GM03348 (cell line): ENCODE measurements at places on chromosomes 6 and 20.
A peak's percentile ranks its signal among the peaks of the same experiment; 100 is the strongest.

- no peak for DNase-seq
Measured at GRCh38 chr20:63940472-63941266, 15.5 kb downstream of the UCKL1 start.

DNA sequence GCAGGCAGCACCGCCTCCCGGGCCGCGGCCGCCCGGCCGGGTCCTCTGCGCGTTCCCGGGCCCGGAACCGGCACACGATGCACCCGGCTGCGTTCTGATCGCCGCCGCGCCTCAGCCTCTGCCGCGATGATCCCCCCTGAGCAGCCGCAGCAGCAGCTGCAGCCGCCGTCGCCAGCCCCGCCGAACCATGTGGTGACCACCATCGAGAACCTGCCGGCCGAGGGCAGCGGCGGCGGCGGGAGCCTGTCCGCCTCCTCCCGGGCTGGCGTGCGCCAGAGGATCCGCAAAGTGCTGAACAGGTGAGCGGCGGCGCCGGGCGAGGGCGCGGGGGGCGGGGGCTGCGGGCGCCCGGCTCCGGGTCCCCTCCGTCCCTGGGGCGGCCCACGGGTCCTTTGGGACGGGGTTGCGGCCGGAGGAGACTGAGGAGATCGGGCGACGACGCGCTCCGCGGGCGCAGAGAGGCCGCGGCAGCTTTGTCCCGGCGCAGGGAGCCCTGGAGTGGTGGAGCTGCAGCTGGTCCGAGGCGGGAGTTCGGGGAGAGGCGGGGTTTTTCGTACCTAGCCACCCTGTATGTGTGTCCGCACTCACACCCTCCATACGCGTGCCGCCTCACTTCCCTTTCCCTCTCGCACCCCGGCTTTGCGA, 659 bp downstream of the SLC35F1 start:
- DNase-seq, result peak; percentile 10

GRCh38 chr6:116314878-116315277, 35.1 kb upstream of the TSPYL1 start:
- DNase-seq, result no peak

DNA sequence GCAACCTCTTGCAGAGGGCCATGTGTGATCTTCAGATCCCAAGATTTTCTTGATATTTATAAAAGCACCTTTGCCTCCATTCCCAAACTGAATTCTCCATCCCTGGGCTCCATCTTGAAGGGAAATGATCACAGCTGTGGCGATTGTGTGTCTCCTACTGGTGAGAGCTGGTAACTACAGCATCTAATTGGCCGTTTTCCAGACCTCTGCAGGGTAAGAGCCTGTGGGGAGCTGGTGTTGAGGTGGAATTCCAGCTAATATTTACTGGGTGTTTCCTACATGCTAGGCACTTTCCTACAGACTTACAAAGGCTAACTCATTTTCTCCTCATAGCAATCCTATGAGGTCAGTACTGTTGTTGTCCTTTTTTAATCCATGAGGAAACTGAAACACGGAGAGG, 59.2 kb upstream of the FNDC1 start:
- peak; percentile 55 for DNase-seq

DNA sequence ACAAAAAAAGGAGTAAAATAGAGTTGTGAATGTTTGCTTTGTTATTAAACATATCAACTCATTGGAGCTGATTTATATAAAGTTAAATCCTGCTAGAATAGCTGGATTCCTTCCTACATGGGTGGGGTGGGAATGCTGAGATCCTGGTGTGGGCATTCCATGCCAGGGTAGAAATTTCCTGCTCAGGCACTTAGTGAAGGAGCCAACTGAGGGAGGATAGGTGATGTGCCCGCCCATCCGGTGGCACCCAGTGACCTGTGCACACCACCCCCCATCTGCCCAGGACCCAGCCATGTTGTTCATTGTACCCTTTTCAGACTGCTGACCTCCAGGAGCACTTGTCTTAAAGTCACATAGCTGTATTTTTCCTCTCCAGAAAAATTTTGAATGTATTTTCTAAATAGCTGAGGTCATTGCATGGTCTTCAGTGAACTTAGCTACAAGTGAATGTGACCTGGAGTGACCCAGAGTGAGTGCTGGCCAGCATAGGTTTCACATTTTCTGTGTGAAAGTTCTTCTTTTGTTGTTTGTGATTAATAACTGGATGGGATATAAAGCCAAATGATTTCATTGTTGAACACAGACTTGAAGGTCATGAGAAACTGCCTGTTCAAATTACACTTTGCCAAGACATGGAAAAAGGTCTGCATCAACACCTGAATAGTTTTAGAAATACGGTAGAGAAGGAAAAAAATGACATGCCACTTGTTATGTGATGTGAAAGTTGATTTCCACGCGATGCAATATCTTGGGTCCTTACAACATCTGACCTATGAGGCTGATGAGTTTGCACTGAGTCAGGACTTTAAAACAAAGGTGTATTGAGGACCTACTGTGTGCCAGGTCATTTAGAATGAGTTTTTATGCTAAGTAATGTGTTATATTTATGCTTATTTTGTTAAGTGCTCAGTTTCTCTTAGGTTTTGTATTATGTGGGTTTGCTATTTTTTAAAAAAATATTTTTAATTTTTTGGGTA, 77.2 kb downstream of the UTRN start:
- DNase-seq, result no peak

DNA sequence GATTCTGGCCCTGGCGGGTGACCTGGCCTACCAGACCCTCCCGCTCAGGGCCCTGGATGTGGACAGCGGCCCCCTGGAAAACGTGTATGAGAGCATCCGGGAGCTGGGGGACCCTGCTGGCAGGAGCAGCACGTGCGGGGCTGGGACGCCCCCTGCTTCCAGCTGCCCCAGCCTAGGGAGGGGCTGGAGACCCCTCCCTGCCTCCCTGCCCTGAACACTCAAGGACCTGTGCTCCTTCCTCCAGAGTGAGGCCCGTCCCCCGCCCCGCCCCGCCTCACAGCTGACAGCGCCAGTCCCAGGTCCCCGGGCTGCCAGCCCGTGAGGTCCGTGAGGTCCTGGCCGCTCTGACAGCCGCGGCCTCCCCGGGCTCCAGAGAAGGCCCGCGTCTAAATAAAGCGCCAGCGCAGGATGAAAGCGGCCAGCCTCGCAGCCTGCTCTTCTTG, 868 bp upstream of the SLC2A4RG start:
- DNase-seq, result no peak

GRCh38 chr6:154156135-154156896, 117.3 kb downstream of the OPRM1 start:
- DNase-seq, result peak; percentile 31

DNA sequence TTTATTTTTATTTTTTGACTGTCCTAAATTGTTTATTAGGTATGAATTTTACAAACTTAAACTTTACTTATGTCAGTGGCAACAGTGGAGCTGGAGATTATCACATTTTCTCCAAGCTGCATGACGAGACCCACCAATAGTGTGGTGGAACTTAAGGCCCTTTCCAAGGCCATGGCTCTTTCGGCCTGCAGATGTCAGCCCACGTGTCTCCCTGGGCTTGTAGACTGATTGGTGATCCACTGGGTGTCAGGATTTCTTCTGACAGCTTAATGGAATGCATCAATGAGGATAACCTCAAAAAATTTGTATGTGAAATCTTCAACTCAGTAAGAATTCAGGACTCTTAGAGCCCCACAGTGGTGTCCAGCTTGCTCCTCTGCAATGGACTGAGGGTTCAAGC, 32.3 kb upstream of the OVOL2 start:
- DNase-seq, result no peak

GRCh38 chr20:10553326-10553984, 118.3 kb downstream of the SLX4IP start:
- peak; percentile 61 for DNase-seq

DNA sequence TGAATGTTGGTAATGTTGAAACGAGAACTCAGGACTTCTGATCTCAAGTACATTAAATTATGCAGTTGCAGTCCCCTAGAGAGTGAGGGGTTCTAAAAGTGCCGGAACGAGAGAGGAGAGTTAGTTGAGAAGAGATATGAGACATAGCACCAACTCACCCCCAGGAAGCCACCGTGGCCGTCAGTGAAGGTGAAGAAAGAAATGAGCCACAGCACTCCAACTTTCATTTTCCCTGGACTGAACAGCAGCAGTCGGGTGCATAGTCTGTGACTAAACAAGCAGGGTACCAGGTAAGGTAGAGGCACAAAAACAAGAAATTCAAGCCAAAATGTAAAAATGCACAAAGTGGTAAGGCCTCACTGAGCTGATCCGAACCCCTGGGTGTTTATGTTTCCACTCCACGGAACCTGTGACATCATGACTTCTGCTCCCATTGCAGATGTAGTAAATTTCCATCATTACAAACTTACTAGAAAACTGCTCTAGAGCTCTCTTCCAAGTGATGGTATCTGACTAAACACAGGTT, 13.2 kb downstream of the ADGRF1 start:
- no peak for DNase-seq

DNA sequence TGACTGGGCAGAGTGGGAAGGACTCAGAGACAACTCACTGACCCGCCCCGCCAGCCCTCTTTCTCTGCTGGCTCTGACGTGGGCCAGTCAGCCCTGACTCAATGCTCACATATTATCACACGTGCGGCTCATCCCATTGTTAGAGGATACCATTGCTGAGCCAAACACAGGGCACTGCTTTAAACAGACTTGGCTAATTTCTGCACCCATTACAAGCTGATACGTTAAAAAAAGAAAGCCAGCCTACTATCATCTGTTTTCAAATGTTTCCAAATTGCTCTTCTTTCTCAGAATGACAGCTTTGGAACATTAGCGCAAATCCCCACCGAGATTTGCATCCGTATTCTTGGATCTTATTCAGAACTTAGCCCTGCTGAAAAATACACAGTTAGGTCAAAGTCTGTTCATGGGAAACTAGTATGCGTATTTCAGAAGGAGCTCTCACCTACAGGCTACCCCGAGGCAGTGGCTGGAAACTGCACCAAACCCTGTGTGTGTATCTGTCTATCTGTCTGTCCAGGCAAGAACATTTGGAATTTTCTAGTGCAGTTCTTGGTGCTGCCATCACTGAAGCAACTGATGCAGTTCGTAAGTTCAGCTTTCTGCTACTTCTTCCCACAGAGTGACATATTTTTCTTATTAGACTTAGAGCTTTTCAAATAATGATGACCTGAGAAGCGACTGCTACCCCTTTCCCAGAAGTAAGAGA, 32.8 kb downstream of the RAMACL start:
- peak; percentile 86 for DNase-seq

GRCh38 chr20:54692168-54692887, 216.9 kb downstream of the DOK5 start:
- no peak for DNase-seq

DNA sequence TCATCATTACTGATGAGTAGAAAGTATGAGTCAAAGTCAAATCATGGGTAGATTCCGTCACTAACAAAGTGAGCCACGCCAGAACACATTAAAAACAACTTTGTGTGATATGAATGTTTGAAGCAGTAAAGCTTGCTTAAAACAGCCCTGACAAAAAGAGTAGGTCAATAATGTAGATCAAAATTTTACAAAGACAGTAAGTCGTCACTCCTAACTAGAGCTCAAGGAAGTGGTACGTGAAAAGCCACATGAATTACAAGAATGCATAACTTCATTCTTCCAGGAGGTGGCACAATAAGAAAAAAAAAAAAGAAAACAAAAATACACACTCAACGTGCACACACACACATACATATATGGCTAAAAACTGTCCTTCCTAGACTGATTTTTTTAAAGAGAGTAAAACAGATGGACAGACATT, 69.9 kb downstream of the HACE1 start:
- peak; percentile 61 for DNase-seq

- DNase-seq, result no peak
Measured at GRCh38 chr6:134740027-134740373, 209.9 kb downstream of the ALDH8A1 start.
